Brain pericyte (primary cell): ENCODE measurements at places on chromosomes 13 and 19.

- no peak for DNase-seq
These were observed 861.9 kb downstream of the GPC5 start for GRCh38 chr13:92260363-92260762.

DNA sequence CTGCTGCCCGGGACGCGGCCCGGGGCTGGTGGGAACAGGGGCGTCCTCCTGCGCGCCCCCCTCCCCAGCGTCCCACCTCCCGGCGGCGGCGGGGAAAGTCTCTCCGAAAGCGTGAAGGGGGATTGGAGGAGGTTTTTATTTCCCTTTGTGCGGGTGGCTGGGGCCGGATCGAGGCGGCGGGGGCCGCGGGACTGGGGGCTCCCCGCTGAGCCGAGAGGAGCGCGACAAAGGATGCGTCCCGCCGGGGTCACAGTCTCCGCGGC is 132 bp downstream of the SHD start:
- no peak for DNase-seq

GRCh38 chr19:325937-326565 is 18.5 kb downstream of the MIER2 start:
- no peak for DNase-seq

DNA sequence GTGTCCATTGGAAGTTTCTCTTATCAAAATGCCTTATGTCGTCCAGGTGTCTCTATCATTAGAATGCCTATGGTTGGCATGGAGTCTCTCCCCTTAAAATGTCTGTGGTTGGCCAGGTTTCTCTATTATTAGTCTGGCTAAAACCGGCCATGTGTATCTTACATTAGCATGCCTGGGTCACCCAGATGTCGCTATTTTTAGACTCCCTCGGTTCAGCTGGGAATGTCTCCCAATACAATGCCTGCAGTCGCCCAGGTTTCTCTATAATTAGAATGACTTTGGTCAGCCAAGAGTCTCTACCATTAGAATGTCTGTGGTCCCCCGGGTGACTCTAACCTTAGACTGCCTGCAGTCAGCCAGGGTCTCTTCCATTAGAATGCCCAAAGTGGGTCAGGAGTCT is 1536.1 kb downstream of the UQCRFS1 start:
- DNase-seq, result no peak

DNA sequence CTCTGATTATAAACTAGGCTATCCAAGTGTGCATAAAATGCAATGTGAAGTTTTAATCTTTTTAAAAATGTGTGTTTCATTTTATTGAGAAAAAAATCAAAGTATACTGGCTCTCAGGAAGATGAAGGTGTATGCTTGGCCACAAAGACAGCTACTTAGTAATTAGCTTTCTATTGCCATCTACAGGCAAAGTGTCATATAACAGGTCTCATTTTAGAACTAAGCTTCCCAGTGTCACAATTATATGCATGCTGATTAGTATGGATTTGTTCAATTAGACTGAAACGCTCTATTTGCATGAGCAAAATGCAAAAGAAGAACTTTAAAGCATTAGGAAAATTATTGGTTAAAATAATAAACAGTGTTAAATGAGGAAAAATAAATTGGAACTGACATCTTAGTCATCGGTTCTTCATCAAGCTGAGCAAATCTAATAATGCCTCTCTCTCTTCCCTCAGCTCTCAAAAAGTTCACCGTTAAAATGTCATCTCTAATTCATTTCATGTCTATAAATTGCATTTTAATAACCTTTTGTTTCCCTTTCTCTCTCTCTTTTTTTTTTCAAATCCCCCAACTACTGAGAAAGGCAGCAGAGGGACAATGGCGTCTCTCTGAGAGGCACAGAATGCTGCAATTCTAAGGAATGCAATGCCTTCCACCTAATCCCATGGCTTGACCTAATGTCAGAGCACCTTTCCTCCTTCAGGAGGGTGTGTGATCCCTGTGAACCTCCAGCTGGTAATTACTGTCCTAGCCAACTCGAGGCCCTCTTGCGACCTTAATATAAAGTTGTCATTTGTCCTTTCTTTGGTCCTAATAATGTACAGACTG is 313.1 kb upstream of the MAB21L1 start:
- no peak for DNase-seq

- no peak for DNase-seq
These were observed 128.6 kb downstream of the DLEU7 start for GRCh38 chr13:50714891-50715290.

GRCh38 chr19:4971424-4971793 is 2.5 kb downstream of the KDM4B start:
- no peak for DNase-seq
